ENCODE measurements at places on chromosomes 11 and 22.

GRCh38 chr22:21949569-21949918 is 3.1 kb downstream of the PPM1F start:
- DNase-seq: no peak

DNA sequence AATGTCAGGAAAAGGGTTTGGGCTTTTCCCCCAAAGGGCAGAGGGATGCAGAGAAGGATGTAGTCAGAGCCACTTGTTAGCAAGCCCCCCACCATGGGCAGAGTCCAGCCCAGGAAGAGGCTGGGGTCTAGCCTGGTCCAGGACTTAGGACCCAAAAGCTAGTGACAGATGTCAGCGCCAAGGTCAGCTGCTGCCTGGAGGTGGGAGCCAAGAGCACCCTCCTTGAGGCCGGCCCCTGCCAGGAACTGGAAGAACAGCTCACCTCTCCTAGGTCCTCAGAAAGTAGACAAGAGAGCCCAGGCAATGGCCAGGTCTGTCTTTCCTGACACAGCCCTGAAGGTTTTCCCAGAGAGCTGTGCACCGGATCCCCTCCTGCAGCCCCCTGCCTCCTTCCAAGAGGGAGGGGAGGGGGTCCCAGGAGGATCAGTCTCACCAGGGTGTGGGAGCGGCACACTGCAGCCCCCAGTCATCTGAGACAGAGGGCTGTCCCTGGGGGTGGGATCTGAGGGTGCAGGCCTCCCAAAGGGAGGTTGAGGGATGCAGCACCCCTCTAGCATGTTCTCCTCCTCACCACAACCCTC is 14.6 kb upstream of the ARHGEF17 start:
- no peak for DNase-seq

DNA sequence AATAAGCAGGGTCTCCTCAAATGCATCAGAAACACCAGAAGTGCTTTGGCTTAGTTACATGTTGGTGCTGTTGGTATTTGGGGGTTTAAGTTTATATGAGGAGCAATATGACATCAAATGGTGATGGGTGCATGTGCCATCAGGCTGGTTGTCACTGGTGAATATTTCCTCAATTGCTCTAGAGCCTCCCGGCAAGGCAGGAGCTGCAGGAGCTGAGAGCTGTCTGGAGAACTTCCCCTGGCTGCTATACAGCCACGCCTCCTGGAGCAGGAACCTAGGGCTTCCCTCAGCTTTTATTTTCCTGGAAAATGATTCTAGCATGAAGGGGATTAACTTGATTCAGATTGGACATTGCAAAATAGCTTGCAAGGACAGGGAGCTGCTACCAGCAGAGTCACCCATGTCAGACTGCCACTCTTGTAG is 15.8 kb downstream of the IGLL5 start:
- no peak for DNase-seq

GRCh38 chr11:18066626-18067025 is 20.6 kb upstream of the TPH1 start:
- no peak for DNase-seq
